ENCODE measurements at places on chromosomes 6 and 20.

- no peak for DNase-seq
Measured at GRCh38 chr6:141688916-141689315, 443.8 kb upstream of the GJE1 start.

DNA sequence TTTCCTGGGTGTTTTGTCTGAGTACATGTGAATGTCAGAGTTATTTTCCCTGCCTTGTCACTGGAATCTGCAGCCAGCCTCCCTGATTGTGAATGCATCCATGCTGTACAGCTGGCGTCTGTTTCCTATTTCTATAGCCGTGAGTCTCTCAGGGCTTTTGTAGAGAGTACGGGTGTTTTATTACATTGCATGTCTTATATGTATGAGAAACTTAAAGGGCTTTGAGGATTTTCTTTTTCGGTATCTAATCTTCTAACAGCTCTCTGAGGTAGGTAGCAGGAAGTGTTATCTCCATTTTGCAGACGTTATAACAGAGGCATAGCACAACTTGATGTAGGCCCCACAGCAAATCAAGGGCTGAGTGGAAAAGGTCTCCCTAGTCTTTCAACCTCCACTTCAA lies 272.9 kb downstream of the PRL start:
- no peak for DNase-seq

GRCh38 chr6:131937226-131937625 lies 13.9 kb downstream of the CCN2 start:
- DNase-seq = no peak

DNA sequence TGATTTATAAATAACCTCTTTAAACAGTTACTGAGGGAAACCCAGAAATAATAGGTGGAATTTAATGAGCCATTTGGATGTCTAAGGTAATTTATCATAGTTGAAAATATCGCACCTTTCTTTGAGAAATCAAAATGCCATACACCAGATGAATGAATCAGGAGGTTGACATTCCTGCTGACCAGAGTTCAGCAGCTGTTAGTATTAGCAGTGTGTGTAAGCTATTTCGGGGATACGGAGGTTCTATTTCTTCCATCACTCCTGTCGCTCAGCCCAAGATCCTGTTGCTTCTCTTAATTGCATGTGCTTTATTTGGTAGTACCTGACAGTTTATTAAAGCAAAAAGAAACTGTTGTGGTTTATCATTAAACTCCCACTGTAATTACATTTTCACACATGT lies 67.1 kb downstream of the HDGFL1 start:
- DNase-seq = no peak

DNA sequence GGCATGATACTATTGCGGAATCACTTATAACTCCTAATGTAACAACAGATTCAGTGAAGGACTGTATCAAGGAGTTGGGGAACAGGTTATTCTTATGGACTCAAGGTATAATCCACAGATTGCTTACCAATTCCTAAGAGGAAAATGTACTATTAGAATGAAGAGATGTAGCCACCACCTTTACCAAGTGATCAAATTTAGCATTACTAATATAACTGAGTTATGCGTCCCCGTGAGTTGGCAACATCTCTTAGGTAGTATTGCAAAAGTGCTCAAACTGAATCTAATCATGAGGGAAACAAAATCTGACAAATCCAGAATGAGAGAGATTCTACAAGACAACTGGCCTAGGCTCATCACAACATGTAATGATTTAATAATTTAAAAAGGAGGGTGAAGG lies 777 bp upstream of the SNRNP48 start:
- DNase-seq = no peak
